CD4-positive, alpha-beta T cell (primary cell): ENCODE measurements at places on chromosomes 2 and 18. TPM values are rescaled to one million over a fixed set of nuclear protein-coding genes. Genes with fewer than 3 reads are reported as not detected.

The ASB18 gene
- not detected for total RNA-seq

The REG3A gene
- not detected for total RNA-seq

The HRH4 gene
- total RNA-seq: 0.34 TPM

The CCDC68 gene
- total RNA-seq: not detected

The COLEC11 gene
- total RNA-seq: not detected

The TRIB2 gene
- 102 TPM for total RNA-seq

The CD207 gene
- total RNA-seq: not detected

The NYAP2 gene
- not detected for total RNA-seq

The TACR1 gene
- not detected for total RNA-seq

The GBX2 gene
- total RNA-seq: not detected

DNA sequence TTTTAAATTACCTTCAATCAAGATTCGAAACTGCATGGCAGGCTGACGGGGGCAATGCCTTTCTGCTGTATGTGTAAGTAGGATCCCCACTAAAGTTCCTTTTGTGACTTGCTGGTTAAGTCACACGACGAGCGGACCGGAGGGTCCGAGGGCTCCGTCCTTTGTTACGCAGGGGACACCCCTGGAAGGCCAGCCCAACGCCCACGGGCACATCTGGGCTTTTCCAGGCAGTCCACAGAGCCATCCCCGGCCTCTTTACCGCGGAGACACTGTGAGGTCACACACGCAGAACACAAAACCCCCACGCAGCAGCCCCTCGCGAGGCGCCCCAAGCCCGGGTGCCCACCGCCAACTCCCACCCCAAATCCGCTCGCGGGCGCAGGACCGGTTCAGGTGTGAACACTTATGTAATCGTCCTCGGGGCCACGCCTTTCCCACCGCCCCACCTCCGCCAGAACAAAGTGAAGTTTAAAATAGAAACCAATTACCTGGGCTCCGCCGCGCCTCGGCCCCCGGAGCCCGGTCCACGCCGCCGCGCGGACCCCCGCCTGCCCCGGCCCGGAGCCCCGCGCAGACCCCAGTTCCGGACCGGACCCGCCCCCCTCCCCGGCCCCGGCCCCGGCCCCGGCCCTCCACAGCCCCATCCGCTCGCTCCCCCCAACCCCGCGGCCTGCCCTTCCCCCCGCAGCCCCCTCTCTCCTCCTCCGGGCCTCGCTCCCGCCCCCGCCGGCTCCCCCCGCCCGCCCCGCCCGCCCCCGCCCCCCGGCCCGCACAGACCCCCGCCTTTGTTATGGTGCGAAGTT is 4.2 kb downstream of the ZNF516 start:
- H3K36me3 ChIP-seq: no peaks in the 10 kb centered on the region
- H3K4me3 ChIP-seq: peak overlapping the region; percentile 56
- peaks cover 13% of the 10 kb centered on the region for H3K27me3 ChIP-seq
- peak; percentile 58 for DNase-seq
- H3K27ac ChIP-seq: no peak overlapping the region

- DNase-seq: no peak
- no peaks in the 10 kb centered on the region for H3K4me1 ChIP-seq
- no peak overlapping the region for H3K27ac ChIP-seq
- H3K36me3 ChIP-seq: no peaks in the 10 kb centered on the region
- no peak overlapping the region for H3K4me3 ChIP-seq
Measured at GRCh38 chr2:54321047-54321446, 65.0 kb upstream of the TSPYL6 start.

DNA sequence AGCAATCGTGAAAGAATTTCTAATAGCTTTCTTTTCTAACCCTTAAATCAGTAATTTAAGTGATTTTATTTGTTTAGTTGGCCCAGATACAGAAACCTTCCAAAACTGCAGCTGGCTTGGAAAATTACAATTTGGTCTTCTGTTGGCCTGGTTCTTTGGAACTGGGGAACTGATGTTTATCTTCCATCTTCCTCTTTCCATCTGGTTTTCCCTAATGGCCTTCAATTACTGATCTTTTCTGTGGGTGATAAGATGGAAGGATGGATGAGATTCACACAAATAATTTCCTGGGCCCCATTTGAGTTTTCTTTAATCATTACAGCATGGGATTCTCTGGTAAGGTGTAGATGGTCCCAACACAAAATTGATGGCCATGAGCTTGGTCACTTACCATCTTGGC is 106.5 kb upstream of the CHRNA1 start:
- no peaks in the 10 kb centered on the region for H3K36me3 ChIP-seq
- no peak overlapping the region for H3K4me3 ChIP-seq
- H3K27ac ChIP-seq: no peak overlapping the region
- no peaks in the 10 kb centered on the region for H3K27me3 ChIP-seq
- no peaks in the 10 kb centered on the region for H3K4me1 ChIP-seq
- no peak for DNase-seq

- no peak overlapping the region for H3K27ac ChIP-seq
- H3K4me1 ChIP-seq: no peaks in the 10 kb centered on the region
- H3K36me3 ChIP-seq: no peaks in the 10 kb centered on the region
- H3K4me3 ChIP-seq: no peak overlapping the region
- no peaks in the 10 kb centered on the region for H3K27me3 ChIP-seq
- DNase-seq: no peak
Measured at GRCh38 chr2:166614503-166614902, 120.5 kb upstream of the SCN7A start.

- no peak overlapping the region for H3K4me3 ChIP-seq
- H3K4me1 ChIP-seq: peaks cover 19% of the 10 kb centered on the region
- no peak overlapping the region for H3K27ac ChIP-seq
- no peaks in the 10 kb centered on the region for H3K36me3 ChIP-seq
- H3K27me3 ChIP-seq: peaks cover 34% of the 10 kb centered on the region
- DNase-seq: no peak
Measured at GRCh38 chr2:216372761-216373291, 543 bp upstream of the MARCHF4 start.

- no peak for DNase-seq
- H3K27me3 ChIP-seq: no peaks in the 10 kb centered on the region
- no peak overlapping the region for H3K27ac ChIP-seq
- no peaks in the 10 kb centered on the region for H3K36me3 ChIP-seq
- H3K4me3 ChIP-seq: no peak overlapping the region
- peaks cover 3% of the 10 kb centered on the region for H3K4me1 ChIP-seq
Measured at GRCh38 chr2:10059552-10060335, 16.4 kb downstream of the KLF11 start.

DNA sequence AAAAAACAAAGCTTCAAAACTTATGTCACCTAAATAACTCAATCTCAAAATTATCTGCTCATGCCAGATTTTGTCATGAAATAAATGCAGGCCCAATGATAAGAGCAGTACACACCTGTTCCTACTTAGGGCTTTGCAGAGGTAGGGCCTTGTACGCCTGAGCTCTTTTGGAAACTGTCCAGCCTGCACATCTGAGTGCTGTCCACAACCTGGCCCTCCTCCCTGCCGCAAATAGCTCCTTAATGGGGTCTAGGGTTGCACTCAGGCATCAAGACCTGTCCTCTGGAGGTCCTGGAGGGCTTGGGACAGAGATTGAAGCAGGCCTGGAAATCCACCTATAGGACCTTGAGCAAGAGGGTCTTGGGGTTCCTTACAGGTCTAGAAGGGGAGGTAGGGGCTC is 115.4 kb upstream of the CCDC195 start:
- H3K4me1 ChIP-seq: no peaks in the 10 kb centered on the region
- no peaks in the 10 kb centered on the region for H3K27me3 ChIP-seq
- peaks cover 99% of the 10 kb centered on the region for H3K36me3 ChIP-seq
- no peak overlapping the region for H3K27ac ChIP-seq

- no peak overlapping the region for H3K27ac ChIP-seq
- no peaks in the 10 kb centered on the region for H3K4me1 ChIP-seq
- H3K27me3 ChIP-seq: no peaks in the 10 kb centered on the region
- no peak overlapping the region for H3K4me3 ChIP-seq
Measured at GRCh38 chr2:29139731-29140130, 24.5 kb downstream of the CLIP4 start.

- no peak overlapping the region for H3K27ac ChIP-seq
- no peaks in the 10 kb centered on the region for H3K36me3 ChIP-seq
- H3K4me3 ChIP-seq: no peak overlapping the region
- H3K4me1 ChIP-seq: no peaks in the 10 kb centered on the region
- H3K27me3 ChIP-seq: no peaks in the 10 kb centered on the region
Measured at GRCh38 chr2:163207693-163208370, 369.3 kb upstream of the KCNH7 start.

DNA sequence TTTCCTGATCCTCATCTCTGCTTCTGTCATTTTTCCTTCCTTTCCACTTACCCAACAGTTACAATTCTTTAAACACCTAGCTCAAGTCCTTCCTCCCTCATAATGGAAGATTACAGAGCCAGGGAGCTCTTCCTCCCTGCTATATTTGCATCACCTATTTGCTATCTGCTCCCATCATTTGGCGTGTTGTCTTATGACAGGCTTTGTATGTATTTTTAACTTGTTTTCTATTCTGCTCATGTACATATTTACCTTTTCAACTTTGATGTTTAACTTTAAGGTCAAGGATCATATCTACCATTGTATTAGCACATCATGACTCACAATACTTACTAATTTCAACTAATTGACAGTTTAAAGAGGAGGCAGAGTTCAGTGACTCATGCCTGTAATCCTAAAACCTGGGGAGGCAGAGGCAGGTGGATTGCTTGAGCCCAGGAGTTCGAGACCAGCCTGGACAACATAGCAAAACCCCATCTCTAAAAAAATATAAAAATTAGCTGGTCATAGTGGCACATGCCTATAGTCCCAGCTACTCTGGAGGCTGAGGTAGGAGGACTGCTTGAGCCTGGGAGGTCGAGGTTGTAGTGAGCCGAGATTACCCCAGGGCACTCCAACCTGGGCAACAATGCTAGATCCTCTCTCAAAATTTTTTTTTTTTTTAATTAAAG is 308.0 kb upstream of the STON1 start:
- H3K4me1 ChIP-seq: peaks cover 6% of the 10 kb centered on the region
- H3K27ac ChIP-seq: no peak overlapping the region
- H3K27me3 ChIP-seq: no peaks in the 10 kb centered on the region
- no peaks in the 10 kb centered on the region for H3K36me3 ChIP-seq
- no peak overlapping the region for H3K4me3 ChIP-seq
- DNase-seq: no peak

DNA sequence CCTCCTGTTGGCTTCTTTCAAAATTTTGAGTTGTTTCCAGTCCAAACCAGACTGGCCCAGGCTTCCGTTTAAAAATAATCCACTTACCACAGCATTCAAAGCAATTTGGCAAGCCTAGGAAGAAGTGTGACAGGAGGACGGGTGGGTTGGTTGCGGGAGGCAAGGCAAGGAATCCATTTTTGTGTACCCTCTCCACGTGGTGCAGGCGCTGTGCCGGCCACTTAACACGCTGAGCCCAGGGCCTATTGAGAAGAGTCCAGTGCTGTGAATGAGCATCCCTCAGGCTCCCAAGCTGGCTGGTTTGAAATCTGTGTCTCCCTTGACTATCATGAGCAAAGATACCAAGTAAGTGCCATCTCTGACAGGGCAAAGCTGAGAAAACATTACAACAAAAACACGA is 160.9 kb downstream of the NCKAP5 start:
- H3K27me3 ChIP-seq: no peaks in the 10 kb centered on the region
- no peak for DNase-seq
- H3K4me3 ChIP-seq: no peak overlapping the region
- no peaks in the 10 kb centered on the region for H3K4me1 ChIP-seq
- no peak overlapping the region for H3K27ac ChIP-seq
- no peaks in the 10 kb centered on the region for H3K36me3 ChIP-seq

- no peaks in the 10 kb centered on the region for H3K4me1 ChIP-seq
- no peak for DNase-seq
- H3K36me3 ChIP-seq: peaks cover 7% of the 10 kb centered on the region
- no peak overlapping the region for H3K27ac ChIP-seq
- H3K4me3 ChIP-seq: no peak overlapping the region
Measured at GRCh38 chr2:240604939-240605716, 18.6 kb downstream of the CAPN10 start.

DNA sequence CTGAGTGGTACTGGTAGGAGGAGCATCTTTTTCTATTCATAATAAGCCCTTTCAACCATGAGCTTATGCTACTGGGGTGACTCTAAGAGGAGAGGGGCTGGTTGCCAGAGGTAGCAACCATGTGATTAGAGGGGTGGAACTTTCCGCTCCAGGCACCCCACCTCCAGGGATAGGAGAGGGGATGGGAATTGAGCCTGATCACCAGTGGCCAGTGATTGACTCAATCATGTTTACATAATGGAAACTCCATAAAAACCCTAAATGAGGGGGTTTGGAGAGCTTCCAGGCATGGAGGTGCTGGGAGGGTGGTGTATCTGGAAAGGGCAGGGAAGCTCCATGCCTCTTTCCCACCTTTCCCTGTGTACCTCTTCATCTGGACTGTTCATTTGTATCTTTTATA is 46.6 kb upstream of the RHOB start:
- H3K27me3 ChIP-seq: no peaks in the 10 kb centered on the region
- no peak overlapping the region for H3K27ac ChIP-seq
- DNase-seq: no peak

DNA sequence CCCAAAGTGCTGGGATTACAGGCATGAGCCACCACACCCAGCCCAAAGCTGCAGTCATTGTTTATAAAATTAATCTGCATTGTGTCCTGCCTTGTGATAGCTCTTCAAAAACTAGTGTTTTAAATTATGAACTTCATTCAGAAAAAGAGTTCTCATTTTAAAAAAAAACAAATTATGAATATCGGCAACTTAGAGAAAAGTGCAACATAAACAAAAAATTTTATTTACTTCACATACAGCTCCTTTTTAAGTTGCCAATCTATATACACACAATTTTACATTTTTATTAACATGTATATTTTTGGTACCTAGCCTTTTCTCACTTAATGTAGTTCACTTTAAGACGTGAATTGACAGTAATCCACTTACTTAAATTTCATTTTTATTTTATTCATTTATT is 46.9 kb downstream of the GEMIN6 start:
- no peak for DNase-seq
- peaks cover 29% of the 10 kb centered on the region for H3K36me3 ChIP-seq
- no peak overlapping the region for H3K27ac ChIP-seq
- H3K27me3 ChIP-seq: no peaks in the 10 kb centered on the region

- no peak for DNase-seq
- H3K4me1 ChIP-seq: no peaks in the 10 kb centered on the region
- no peak overlapping the region for H3K4me3 ChIP-seq
- no peak overlapping the region for H3K27ac ChIP-seq
- peaks cover 4% of the 10 kb centered on the region for H3K27me3 ChIP-seq
Measured at GRCh38 chr18:49677081-49677480, 115.2 kb downstream of the LIPG start.

GRCh38 chr2:54908591-54908990 is 141.7 kb downstream of the RTN4 start:
- no peaks in the 10 kb centered on the region for H3K36me3 ChIP-seq
- no peak overlapping the region for H3K4me3 ChIP-seq
- H3K4me1 ChIP-seq: peaks cover 7% of the 10 kb centered on the region
- H3K27ac ChIP-seq: no peak overlapping the region
- no peaks in the 10 kb centered on the region for H3K27me3 ChIP-seq

DNA sequence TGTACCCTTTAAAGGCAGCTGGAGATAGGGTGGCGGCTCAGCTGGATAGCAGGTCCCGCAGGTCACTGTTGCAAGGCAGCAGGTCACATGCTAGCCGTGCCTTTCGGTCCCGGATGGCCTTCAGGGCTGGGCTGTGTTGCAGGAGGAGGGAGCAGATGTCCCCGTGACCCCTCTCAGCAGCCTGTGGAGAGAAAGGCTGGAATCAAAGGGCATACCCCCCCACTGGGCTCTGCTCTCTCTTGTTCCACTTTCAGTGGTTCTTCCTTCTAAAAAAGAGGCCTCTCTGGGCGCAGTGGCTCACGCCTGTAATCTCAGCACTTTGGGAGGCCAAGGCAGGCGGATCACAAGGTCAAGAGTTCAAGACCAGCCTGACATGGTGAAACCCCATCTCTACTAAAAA is 4.4 kb upstream of the ANKRD23 start:
- H3K27ac ChIP-seq: no peak overlapping the region
- no peak for DNase-seq
- no peak overlapping the region for H3K4me3 ChIP-seq
- peaks cover 59% of the 10 kb centered on the region for H3K36me3 ChIP-seq
